Panc1 (cell line): ENCODE measurements at places on chromosomes 16 and 17. TPM values are rescaled to one million over a fixed set of nuclear protein-coding genes. Genes with fewer than 3 reads are reported as not detected.

The MVD gene
- 96.8 TPM for total RNA-seq

The CES5A gene
- not detected for total RNA-seq

The MFSD6L gene
- not detected for total RNA-seq

The SSTR5 gene
- total RNA-seq: 2.8 TPM

The LGALS9B gene
- total RNA-seq: not detected

The CMTM1 gene
- total RNA-seq: 7.1 TPM

The TSNAXIP1 gene
- 1.6 TPM for total RNA-seq

The CCL7 gene
- 0.31 TPM for total RNA-seq

The PMP22 gene
- 6.0 TPM for total RNA-seq

The TLCD2 gene
- 7.0 TPM for total RNA-seq

The TRPV2 gene
- total RNA-seq: 34.9 TPM

The SLC52A1 gene
- 0.54 TPM for total RNA-seq

The DLX3 gene
- total RNA-seq: 2.9 TPM

The RAB26 gene
- total RNA-seq: 92.2 TPM

The UBFD1 gene
- total RNA-seq: 102 TPM

The NGFR gene
- total RNA-seq: 1.6 TPM

The PYDC1 gene
- total RNA-seq: not detected

The NOD2 gene
- total RNA-seq: not detected

The TAF15 gene
- total RNA-seq: 249 TPM

The AARSD1 gene
- 23.5 TPM for total RNA-seq

The CNGB1 gene
- total RNA-seq: not detected

The ST6GALNAC2 gene
- total RNA-seq: 23.0 TPM

The ITGA2B gene
- total RNA-seq: 2.4 TPM

The GCGR gene
- 1.6 TPM for total RNA-seq

The C16orf74 gene
- total RNA-seq: 1.5 TPM

The GDE1 gene
- total RNA-seq: 135 TPM

The GRAP gene
- total RNA-seq: 0.21 TPM

The ARMC5 gene
- total RNA-seq: 19.8 TPM

The ACSM2A gene
- total RNA-seq: not detected

The ODAD4 gene
- 0.69 TPM for total RNA-seq

The GAST gene
- total RNA-seq: not detected

The TEFM gene
- total RNA-seq: 13.0 TPM

The TPPP3 gene
- 0.95 TPM for total RNA-seq

The MT4 gene
- not detected for total RNA-seq

The HEATR9 gene
- not detected for total RNA-seq

The KRTAP4-6 gene
- total RNA-seq: not detected

The ATF7IP2 gene
- 25.2 TPM for total RNA-seq

The LRRC75A gene
- 1.2 TPM for total RNA-seq
